OCI-LY7 (cell line): ENCODE measurements at places on chromosomes 1 and 21.

- DNase-seq: no peak
Measured at GRCh38 chr1:208499026-208499425, 254.8 kb upstream of the PLXNA2 start.

- DNase-seq: no peak
Measured at GRCh38 chr1:208153386-208153785, 90.8 kb downstream of the PLXNA2 start.

GRCh38 chr1:159879977-159880376, 17.5 kb upstream of the VSIG8 start:
- no peak for DNase-seq

DNA sequence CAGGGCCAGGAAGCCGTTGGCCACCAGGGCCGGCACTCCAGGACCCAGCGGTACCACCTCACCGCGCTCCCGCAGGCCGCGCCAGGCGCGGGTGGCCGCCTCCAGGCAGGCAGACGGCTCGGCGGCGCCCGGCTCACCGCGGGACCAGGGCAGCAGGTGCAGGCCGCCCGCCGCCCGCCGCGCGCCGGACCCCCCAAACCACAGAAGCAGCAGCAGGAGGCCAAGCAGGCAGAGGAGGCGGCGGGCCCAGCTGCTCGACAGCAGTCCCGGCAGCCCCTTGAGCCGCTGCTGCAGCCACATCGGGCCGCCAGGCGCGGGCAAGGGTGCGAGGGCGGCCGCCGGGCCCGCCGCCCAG, 312 bp downstream of the KIAA2013 start:
- no peak for DNase-seq

DNA sequence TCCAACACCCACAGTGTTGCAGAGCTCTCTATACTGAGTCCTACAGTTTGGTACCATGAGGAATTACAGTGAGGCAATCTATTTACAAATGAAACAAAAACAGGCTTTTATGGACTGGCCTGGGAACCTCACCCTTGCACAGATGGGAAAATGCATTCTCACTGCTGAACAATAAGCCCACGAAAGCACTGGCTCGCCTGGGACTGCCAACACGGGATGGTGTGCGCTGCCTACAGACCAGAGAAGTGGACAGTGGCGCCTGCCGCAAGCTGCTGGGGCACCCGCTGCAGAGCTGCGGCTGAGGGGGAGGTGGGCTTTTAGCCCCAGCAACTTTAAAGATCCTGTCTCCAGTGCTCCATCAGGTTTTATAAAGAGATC, 28.5 kb upstream of the ABCG1 start:
- DNase-seq: no peak
